Hepatic stellate cell (primary cell): ENCODE measurements at places on chromosomes 3 and 15.

DNA sequence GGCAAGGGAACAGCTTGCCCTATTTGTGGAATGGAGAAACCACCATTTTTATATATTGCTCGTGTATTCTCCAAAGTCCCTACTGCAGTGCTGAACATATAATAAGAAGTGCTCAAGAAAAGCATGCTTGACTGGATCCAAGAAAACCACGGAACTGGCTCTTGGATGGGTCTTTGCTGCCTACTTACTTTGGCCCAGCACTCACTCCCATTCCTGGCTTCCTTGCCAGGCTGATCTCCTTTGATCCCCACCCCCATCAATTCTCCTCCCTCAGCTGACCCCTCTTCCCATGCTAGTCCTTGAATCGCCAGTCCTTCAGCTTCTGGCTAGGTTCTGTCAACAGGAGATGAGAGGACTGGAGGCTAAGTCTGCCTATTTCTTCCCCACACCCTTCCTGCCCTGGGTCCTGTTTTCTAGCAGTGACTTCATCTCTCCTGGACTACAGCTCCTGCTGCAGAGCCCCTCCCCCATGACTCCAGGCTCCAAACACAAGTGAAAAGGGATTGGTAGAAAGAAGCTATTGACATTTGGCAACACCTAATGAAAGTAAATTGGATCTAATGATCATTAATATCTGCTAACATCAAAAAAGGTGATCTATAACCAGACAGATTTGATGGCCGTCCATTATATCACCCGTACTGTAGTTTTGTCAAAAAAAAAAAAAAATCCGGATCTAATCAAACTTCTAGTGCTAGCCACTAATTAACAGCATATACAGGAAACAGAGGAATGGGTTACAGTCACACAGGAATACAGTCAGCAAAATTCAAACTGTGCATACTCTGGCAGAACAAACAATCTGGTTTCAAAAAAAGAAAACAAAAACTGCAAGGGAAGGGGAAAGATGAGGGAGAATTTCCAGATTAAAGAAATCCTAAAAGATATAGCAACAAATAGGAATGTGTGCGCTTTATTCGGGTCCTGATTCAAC, 7.8 kb downstream of the FAM240A start:
- DNase-seq = no peak

- DNase-seq = no peak
Observed at GRCh38 chr15:90033006-90033405, 31.9 kb downstream of the ZNF710 start.

DNA sequence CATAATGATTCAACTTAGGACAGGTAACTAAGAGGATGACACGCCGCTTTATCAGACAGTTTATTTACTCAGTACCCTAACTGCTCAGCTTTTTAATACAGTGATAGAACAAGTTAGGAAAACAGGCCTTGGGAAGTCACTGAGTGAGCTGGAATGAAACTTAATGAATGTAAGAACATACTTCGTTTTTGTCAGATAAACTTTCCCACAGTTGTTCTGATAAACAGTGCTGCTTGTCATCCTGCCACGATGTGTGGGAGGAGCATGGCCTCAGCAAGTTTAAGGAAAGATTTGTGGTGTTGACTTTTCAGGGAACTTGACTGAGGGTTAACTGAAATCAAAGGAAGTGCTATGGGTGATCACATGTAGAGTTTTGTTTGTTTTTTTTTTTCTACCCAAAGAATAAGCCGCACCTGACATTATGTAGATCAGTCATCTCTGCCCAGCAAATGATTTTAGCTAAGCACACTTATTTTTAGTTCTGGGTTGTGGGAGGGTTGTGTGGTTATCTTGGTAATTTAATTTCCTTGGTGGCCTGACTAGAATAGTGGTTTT, 5.6 kb upstream of the P2RY14 start:
- no peak for DNase-seq

DNA sequence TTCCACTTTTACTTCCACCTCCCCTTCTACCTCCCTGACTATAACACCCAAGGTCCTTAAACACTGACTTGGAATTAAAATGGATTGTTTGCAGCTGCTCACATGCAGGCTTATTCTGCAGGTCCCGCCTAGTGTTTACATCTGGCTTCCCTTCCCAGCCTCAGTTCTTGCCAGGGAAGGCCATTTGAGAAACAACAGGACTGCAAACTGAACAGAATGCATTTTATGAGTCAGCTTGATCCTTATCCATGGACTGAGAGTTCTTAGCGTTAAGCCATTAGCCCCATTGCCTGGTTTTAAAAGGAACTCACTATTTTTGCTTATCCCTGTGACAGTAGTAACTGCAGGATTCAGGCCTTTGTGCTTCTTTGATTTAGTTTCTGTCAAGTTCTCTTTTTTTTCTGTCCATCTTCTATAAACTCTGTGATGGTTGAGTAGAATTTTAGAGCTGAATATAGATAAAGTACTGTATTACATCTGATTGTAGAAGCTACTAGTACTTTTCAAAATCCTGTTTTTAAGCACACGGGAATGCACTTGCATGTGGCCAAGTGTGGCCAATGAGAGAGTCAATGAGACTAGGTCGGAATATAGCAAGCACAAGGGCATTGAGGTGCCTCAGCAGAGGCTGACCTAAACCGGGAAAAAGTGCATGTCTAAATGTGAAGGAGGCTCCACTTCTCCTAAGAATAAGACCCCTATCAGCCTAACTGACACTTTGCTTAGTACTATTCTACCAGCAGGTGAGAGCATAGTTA, 106.4 kb downstream of the TUSC7 start:
- DNase-seq = no peak

- DNase-seq = peak; percentile 3
Observed at GRCh38 chr3:87468938-87469337, 192.6 kb upstream of the POU1F1 start.

GRCh38 chr15:48273049-48273448, 58.2 kb upstream of the DUT start:
- no peak for DNase-seq

- no peak for DNase-seq
Observed at GRCh38 chr3:81164806-81165205, 596.6 kb downstream of the GBE1 start.

DNA sequence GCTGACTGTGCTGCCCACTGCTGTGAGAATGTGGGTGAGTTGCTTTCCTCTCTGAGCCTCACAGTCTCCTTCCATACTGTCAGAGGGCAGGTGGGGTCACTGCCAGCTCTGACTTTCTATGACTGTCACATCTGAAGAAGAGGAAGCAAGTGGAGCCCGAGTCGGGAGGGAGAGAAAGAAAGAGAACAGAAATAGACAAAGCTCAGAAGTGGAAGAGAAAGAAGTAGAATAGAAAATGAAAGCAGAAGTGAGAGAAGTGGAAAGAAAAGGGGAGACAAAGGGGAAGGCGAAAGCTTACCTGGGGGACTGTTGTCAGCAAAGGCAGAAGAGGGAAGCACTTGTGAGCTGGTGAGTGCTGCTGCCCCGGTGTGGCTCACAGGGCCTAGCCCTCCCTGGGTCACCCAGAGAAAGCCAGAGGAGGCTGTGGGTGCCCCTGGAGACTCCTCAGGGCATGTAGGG, 57.9 kb downstream of the EPHB1 start:
- no peak for DNase-seq

DNA sequence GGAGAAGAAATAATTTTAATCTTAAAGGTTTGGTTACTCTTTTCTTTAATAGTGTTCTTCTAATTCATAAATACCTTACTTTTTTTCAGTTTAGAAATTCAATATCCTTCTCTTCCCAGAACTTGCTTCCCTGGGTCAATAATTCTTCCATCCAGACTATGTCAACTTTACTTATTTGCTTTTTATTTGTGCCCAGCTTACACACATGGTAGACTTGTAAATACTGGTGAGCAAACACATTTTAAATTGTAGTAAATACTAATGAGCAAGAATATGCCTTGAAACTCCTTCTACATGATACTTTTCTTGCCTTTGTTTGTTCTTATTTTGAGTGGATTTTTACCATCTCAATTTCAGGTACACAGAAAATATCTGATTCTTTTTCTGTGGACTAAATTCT, 33.7 kb downstream of the SST start:
- no peak for DNase-seq

DNA sequence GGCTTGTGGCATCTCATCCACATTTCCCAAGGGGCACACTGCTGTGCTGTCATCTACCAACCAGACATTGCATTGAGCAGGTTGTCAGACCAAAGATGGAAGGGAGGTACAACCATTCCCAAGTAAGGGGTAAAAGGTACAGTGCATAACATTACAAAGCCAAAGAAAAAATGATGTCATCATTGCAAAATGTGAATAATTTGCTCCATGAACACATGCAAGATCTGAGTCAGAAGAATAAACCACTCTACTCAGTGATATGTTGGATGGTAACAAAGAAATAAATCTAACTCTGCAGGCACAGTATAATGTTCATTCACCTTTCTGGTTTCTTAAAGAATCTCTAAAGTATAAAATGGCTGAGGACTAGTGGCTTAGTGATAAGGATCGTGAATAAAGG, 202.7 kb downstream of the MAGI1 start:
- DNase-seq = no peak

GRCh38 chr3:194854659-194855390, 169.1 kb downstream of the FAM43A start:
- DNase-seq = no peak

DNA sequence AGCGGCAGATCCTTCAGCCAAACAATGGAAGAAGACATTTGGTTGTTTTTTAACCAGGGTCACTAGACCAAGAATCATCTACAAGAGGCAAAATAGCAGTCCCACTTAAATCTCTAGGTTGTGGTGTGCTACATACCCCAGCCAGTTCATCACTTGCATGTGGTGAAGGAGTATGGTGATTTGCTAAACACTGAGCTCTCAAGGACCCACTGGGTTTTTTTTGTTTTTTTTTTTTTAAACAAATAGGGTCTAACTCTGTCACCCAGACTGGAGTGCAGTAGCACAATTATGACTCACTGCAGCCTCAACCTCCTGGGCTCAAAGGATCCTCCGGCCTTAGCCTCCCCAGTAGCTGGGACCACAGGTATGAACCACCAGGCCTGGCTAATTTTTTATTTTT, 508.0 kb downstream of the FOXP1 start:
- DNase-seq = no peak

DNA sequence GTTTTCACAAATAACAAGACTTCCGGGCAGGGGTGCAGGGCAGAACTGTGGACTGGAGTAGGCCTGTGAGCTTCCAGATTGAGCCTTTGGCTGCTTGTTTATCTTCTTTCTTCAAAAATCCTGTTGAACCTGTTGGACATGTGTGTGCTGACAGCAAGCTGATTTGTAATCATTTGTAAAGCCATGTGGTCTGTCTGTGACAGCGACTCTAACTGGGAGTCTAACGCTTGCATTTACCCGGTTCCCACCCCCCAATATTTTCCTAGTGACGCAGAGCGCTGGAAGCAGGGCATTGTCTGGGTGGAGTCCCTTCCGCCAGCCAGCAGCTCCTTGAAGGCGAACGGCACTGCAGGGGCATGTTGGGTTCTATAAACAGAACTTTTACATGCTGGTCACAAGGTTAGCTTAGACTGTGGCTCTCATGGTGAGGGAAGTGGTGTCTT, 85.7 kb upstream of the MYZAP start:
- DNase-seq = no peak

DNA sequence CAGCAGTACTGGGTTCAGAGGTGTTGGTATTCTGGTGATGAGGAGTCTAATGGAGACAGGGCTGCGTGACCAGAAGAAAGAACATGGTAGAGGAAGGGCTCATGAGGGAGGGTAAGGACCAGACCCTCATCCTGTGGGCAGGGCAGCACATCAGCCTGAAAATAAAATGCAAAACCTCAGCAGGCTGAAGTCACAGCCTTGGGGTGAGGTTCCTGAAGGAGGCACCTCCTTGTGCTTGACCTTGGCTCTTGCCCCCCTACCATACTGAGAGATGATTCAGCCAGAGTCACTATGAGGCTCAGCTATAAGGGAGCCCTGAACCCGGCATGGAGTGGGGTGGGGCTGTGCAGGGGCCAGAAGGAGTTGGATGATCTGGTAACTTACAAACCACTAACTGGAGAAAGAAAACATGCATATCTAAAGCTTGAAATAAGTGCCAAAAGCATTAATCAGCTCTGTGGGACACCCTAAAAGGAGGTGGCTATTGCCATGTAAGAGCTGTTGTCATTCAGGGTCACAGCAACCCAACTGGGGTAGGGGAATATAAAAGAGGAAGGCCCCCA, 60.2 kb downstream of the CORO2B start:
- no peak for DNase-seq

DNA sequence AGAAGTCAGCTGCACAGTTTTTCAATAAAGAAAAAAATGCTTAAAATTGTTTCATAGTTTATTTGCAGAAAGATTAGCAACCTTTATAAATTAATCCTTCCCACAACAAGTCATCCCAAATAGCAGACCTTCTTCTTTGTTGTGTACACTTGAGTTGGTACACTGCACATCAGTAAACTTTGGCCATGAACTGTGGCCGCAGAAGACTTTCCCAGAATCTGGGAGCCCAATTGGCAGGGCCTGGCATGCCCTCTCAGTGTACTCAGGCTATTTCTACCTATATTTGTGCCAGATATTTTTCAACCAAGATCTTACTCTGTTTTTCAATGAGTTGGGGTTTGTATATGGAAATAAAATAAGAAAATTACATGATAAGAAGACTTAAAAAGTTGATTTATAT, 133.1 kb downstream of the DIPK2A start:
- no peak for DNase-seq

- no peak for DNase-seq
Observed at GRCh38 chr3:163033652-163034051, 1537.0 kb downstream of the OTOL1 start.

DNA sequence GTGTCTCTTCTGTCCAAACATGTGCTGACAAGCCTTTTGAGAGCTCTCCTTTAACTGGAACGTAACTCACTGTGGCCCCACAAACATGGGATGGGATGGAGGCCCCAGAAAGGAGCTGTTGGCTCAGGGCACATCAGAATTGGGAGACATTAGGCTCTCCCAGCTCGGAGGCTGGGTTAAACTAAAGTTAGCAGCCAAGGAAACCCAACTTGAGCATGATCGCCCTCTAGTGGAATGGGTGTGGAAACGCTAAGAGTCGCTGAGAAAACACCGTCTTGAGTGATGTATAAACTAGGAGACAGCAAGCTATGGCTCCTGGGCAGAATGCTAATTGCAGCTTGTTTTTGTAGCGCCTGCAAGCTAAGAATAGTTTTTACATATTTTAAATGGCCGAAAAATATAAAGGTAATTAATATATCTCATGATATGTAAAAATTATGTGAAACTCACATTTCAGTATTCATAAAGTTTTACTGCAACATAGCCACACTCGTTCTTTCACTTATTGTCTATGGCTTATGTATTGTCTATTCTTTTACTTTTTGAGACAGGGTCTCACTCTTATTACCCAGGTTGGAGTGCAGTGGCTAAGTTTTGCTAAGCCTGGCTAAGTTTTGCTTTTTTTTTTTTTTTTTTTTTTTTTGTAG, 138.8 kb upstream of the HACD2 start:
- DNase-seq = peak; percentile 81

DNA sequence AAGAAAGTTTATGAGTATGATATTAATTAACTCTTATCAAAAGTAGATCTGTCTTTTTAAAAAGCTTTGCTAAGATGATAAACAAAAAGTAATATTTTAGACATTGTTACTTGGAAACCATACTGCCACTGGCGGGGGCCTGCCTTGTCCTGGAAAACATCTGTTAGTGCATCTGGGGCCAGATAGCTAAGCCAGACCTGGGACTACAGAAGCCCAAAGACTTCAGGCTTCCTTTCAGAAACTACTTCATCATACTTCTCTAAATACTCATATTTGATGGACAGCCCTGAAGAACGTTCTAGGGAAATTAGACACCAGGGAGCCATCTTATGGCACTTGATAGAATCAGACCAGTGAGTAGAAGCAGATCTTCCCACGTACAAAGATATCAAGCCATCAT, 795.4 kb upstream of the SEMA6D start:
- DNase-seq = no peak
